Activated naive CD4-positive, alpha-beta T cell treated with anti-CD3 and anti-CD28 coated beads for 36 hours (primary cell): ENCODE measurements at places on chromosomes 5 and 9.

- DNase-seq: no peak
Observed at GRCh38 chr5:138192826-138193225, 13.9 kb downstream of the KIF20A start.

- no peak for DNase-seq
Observed at GRCh38 chr5:127951791-127952190, 131.8 kb upstream of the SLC12A2 start.

- no peak for DNase-seq
Observed at GRCh38 chr5:14818931-14819790, 52.4 kb downstream of the ANKH start.

DNA sequence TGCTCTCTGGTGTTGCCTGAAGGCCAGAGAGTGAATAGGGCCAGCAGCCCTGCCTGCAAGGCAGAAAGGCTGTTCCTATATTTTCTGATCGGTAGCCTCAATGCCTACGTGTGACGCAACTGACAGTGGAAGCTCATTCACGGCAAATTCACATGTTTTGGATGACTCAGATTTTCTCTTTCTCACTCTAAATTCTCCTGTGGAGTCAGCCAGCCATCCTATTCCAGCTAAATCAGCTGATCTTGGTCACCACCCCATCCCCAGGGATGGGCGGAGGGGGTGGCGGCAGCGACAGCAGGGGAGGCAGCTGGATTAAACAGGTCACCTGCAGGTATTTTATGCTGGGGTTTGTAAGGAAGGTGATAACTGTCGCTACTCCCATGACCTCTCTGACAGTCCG lies 52.3 kb downstream of the ZNF510 start:
- DNase-seq: no peak

DNA sequence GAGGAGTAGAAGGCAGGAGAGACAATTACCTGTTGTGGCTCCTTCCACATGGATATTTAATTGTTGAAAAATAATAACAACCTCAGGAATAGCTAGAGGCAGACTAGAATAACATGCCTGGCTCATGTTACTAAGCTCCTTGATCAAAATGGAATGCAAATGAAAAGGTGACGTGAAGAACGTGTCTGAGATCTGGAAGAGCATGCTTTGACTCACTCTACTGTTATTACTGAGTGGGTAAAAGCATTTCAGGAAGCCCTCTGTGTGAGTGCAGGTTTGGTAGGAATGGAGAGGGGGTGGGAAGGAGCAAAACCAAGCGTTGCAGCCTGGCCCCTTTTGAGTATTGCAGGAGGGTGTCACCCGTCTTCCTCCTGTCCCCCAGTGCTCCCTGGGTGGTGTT lies 84.8 kb downstream of the EQTN start:
- no peak for DNase-seq

DNA sequence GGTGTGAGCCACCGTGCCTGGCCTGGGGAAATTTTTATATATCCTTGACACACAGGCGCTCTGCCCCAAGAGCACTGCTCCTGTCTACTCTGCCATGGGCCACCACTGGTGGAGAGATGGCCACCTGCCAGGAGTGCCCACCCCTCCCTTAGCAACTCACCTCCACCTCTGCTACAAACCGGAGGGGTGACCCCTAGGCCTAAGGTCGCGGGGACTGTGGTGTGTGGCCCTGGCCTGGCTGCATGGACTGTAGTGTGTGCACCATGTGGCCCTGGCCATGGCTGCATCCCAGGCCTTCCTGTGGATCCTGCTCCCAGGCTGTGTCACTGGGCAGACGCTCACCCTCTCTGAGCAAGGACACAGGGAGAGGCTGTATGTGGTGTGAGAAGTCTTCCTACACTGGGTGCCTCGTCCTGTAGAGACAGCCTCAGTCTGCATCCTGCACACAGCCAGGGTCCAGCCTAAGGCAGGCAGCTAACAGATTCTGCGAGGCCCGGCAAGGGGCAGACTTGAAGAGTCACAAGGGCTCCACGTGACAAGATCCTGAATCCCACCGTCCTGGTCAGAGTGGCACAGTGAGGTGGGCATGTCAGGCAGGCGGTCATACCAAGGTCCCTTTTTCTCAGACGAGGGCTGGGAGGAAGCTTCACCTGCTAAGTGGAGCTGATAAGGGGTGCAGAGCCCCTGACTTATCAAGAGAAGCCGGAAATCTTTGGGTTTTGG lies 10.3 kb downstream of the NINJ1 start:
- DNase-seq: no peak

GRCh38 chr9:8823131-8823895 lies 1023.7 kb upstream of the DMAC1 start:
- DNase-seq: no peak

DNA sequence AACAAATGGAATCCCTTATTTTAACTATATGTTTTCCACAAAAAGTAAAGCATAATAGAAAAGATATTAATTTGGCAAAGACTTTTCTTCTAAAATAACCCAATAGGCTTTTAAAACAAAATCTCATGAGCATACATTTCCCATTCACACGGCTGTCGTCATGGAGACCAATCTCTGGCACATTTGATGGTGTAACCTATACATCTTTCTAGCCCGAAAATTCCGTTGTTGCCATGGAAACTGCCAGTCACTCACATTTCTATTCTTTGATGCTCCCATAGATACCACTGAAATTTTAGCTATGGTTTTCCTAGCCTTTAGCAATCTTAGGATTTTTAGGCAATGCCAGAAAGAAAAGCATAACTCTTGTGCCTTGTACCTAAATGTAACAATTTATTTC lies 262.9 kb upstream of the TRPM3 start:
- DNase-seq: no peak

DNA sequence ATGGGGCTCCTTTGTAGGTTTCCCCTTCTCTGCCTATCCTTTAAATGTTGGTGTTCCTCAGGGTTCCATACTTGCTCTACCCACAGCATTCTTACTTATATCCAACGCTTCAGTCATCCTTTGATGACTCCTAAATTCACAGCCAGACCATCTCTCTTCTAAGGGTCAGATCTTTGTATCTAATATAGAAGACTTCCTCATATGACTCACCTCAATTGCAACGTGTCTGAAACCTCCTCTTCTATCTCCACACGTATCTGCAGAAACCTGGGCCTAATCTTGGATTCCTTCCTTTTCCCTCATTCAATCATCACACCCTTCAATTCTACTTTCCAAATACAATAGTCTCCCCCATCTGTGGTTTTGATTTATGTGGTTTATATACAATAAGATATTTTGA lies 68.3 kb downstream of the HMGCR start:
- no peak for DNase-seq

DNA sequence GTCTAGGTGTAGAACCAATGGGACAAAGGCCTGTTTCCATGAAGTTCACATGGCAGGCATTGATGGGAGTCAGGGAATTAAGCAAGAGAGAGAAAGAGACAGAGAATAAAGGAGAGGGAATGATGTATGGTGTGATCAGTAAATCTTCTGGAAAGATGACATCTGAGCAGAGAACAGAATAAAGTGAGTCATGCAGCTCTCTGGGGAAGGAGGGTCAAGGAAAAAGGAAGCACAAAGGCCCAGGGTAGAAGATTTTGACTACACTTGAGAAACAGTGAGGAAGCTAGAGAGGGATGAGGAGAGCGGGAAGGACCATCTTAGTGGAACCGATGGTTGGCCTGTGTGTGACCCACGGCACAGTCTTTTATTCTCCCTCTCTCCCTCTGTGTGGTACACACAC lies 425.9 kb downstream of the SPOCK1 start:
- DNase-seq: no peak

DNA sequence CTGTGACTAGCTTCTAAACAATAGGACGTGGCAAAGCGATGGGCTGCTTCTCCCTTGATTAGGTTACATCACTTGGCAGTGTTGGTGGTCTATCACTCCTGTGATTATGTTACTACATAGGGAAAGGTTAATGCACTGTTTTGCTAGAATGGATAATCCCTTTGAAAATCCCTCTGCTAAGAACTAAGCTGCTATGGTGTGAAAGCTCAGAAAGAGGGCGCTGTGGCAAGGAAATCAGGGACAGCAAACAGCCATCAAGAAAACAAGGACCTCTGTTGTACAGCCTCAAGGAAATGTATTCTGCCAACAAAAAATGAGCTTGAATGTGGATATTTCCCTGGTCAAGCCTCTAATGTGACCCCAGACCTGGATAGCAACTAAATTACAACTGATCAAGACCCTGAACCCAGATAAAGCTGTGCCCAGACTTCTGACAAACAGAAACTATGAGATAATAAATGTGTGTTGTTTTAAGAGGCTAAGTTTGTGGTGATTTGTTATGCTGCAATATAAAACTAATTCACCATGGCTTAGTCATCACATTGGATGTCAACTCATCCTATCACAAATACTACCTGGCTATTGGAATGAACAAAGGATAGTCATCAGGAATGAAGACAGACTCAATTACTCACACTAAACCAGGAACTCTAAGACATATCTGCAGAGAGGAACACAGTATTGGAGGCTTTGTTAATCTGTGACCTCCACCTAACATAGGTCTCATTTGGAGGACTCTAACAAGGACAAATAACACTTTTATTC lies 1215.9 kb downstream of the EFNA5 start:
- no peak for DNase-seq

- no peak for DNase-seq
Observed at GRCh38 chr5:148768806-148769415, 57.5 kb upstream of the ADRB2 start.

DNA sequence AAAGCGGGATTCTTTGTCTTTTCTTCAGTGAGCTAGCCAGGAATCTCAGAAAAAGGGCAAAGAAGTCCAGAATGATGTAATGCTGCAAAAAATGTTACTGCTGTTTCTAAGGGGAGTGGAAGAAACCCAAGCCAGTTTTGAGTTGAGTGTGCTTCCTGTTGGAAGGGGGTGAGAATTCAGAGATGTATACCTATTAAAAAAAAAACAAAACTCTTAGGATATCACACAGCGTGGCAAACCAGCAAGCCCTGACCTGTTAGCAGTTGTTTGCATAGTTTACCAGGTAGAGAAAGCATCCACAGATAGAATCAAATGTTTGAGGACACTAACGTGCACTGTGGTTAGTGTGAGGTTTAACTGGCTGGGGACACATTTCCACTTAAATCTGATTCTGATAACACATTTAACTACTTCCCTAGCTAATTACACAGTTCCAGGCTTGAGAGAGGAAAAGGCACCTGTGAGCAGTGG lies 11.4 kb downstream of the BASP1 start:
- no peak for DNase-seq

DNA sequence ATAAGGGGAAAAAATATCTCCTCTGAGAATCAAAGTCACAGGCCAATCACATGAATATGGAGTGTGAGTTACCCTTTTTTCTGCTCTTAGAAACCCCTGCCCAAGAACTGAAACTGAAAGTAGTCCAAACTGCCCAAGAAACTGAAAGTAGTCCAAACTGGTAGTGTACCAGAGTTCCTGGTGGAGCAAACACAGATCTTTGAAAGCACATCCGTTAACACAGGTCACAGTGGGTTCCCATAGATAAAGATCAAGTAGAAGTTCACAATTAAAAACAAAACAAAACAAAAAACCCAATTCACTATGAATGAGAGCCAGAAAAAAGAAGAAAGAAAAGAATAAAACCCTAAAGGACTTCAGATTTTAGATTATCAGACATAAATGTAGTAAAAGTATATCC lies 332.4 kb upstream of the EFNA5 start:
- DNase-seq: no peak

DNA sequence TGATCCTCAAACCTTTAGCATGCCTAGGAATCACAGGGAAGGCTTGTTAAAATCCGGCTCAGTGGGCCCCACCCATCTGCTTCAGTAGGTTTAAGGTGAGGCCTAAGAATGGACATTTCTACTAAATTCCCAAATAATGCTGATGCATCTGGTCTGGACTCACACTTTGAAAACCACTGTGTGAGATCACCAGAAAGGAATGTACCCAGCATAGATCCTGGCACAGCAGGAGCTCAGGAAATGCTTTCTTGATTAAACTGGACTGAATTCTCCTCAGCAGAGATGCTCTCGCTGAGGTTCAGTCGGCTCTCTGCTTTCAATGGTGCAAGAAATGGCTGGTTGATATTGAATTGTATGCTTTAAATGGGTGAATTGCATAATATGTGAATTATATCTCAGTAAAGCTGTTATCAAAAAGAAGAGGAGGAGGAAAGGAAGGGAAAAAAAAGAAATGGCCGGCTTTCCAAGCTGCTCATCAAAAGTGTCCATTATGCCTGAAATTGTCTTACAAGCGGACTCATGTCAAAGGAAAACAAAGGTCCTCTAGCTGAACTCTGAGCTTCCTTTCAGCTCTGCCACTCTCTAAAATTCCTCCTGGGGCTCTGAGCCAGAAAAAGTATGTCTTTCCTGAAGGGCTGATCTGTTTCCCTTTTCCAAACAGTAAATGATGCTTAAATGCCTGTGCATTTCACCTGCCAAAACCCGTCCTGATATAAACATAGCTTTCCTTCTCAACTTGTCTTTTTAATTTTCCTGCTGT lies 77.6 kb upstream of the SAP30L start:
- no peak for DNase-seq

DNA sequence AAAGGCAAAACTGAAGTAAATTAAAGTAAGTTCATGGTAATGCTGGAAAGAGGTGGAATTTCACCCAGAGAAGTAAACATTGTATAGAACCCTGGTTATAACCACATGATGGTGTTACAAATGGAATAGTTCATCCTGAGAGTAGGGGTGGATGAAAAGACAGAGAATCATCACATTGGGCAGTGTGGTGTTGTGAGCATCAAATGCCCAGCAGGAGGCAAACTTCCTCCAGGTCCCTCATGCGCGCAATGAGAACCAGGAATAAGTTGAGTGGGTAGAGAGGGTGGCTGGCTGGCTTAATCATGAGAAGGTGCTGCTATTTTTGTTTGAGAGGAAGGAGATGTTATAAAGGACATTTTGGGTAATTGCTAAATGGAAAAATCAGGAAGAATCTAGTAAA lies 163.3 kb upstream of the HMHB1 start:
- peak; percentile 18 for DNase-seq

DNA sequence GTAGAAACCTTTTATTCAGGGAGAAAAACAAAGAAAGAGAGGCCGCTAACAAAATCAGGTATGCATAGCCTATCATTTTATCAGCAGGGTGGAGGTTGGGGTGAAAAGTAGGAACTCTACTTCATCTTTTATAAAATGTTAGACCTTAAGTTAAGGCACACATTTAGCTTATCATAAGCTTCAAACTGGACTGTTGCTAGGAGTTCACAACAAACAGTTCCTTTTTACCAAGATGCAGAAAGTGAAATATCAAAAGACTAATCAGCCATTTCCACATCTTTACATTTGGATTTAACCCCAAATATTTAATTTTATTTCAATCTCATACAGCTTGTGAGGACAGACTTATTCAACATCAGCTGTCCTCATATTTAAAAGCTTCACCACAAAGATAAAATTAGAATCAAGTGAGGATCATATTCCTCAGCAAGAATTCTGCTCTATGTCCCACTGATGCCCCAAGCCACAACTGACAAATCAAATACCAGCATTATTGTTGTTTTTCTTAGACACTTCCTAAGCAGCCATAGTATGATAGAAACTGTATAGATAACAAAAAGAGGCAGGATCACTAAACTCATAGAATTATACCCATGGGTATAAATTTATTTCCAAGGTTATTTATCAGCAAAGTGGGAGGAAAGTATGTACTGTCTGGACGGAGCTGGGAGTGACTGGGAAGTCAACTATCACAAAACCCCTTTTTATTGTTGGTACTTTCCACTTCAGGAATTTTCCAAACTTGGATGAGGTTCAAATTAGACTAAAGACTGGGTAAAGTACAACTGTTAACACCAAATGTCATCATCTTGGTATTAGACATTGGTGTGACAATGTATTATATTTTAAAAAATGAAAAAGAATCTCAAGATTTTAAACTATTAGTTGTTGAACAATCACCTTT lies 29.9 kb upstream of the MYOT start:
- no peak for DNase-seq
